ENCODE measurements at places on chromosomes 13 and 19.
A peak's percentile ranks its signal among the peaks of the same experiment; 100 is the strongest.

DNA sequence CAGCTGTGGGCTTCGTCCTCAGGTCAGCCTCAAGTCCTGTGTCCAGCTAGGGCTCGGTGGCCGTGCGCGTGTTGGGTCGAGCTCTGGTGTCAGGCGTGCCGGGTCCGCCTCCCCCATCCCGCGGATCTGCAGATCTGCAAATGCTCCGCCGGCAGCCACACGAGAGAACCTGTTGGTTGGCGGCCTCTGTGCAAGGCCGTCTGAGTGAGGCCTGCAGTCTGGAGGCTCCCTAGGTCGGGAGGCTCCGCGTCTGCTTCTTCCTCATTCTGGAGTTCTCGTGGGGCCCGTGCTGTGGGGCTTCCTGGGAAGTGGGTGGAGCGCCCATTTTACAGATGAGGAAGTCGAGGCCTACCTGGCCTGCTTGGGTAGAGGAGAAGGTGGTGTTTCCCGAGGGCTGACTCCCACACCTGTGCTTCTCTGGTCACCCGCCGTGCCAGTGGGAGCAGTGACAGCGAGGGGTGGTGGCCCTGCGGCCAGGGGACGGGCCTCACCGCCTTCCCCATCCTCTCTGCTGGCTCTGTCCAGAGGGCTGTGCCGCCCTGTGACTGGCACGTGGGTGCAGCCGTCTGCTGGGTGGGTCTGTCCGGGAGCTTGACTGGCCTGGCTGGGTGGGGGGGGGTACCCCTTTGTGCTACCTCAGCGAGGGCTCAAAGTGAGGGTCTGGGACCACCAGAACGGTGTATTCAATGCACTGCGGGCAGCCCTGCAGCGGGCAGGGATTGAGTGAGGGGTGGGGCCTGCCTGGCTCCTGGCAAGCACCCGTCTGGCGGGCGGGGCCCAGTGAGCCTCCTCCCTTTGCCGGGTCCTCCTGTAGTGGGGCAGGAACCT, 3.3 kb downstream of the CSNK1G2 start:
- peak; percentile 73 for DNase-seq

DNA sequence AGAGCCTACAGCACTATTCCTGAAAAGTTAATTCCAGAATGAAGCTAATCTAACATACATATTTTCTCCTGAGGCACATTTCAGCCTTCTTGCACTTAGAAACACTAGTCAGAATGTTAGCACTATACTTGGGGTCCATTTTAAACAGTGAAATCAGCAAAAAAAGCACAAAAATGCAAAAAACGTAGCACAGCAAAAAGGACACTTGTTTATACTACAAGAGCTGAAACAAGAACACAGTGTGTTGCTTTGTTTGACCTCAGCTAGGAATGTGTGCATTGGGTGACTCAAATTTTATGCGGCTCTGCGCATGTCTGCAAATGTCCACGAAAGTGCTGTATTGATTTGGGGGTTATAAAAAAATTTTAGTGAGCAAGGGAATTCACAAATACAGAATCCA, 226.2 kb downstream of the KCNRG start:
- no peak for DNase-seq

GRCh38 chr13:26993780-26994179, 177.8 kb downstream of the USP12 start:
- DNase-seq: no peak

DNA sequence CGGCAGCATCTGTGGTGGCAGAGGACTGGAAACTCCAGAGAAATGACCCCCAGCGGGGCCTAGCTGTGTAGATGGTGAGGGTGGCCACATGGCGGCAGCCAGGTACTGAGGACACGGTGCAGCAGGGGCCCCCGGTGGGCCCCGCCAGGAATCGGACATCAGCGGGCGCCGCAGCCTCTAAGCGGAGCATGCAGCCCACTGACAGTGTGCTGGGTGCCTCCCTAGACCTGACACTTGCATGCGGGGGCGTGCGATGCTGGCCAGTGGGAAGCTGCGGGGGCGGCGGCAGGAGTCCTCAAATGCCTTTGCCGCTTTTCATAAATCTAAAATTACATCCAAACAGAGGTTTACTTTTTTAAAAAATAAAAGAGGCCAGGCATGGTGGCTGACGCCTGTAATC, 16.1 kb downstream of the ADAT3 start:
- no peak for DNase-seq

GRCh38 chr19:45298264-45298663, 24.4 kb downstream of the CKM start:
- DNase-seq: no peak

GRCh38 chr13:24625331-24625731, 54.9 kb upstream of the ATP12A start:
- peak; percentile 14 for DNase-seq

GRCh38 chr19:29540114-29540513, 14.3 kb downstream of the VSTM2B start:
- no peak for DNase-seq

- DNase-seq: no peak
Observed at GRCh38 chr13:31625115-31625514, 114.2 kb upstream of the RXFP2 start.

DNA sequence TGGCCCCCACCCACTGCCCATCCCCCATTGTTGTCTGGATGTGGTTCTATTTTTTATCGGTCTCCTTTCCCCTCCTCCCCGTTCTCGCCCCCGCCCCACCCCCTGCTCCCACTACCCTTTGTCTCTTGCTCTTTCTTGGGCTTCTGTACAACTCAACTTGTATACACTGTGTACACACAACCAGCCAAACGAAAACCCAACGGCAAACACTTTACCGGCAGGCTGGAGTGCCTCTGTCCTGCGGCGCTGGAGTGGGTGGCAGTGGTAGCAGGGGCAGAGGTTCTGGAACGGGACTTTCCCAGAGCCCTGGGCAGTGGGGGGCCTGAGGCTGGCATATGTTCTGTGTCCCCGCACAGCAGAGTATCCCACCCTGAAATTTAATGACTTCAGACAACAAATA, 13.7 kb downstream of the RRAS start:
- no peak for DNase-seq

DNA sequence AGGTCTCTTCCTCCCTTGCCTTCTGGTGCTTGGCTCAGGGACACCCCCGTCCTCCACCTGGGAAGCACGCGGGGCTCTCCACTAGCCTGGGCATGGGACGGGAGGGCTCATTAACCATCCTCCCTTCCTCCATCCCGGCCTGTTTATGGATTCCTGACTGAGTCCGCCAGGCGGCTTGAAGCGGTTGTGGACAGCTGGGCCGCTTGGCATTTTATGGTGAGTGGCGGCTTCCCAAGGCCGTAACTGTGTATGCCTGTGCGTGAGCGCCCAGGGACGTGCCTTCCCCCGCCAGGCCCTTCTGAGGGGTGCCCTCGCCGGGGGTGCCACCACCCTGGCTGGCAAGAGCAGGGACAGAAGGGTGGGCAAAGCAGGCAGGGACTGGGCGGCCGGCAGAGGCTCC, 202.8 kb downstream of the URI1 start:
- no peak for DNase-seq

GRCh38 chr13:27126859-27127258, 44.8 kb downstream of the USP12 start:
- DNase-seq: peak; percentile 25

GRCh38 chr19:17946965-17947784, 14.4 kb downstream of the CCDC124 start:
- DNase-seq: no peak

- no peak for DNase-seq
Observed at GRCh38 chr19:47350630-47351029, 1.5 kb downstream of the DHX34 start.

GRCh38 chr19:5828661-5829566, 10.6 kb downstream of the FUT6 start:
- DNase-seq: no peak

DNA sequence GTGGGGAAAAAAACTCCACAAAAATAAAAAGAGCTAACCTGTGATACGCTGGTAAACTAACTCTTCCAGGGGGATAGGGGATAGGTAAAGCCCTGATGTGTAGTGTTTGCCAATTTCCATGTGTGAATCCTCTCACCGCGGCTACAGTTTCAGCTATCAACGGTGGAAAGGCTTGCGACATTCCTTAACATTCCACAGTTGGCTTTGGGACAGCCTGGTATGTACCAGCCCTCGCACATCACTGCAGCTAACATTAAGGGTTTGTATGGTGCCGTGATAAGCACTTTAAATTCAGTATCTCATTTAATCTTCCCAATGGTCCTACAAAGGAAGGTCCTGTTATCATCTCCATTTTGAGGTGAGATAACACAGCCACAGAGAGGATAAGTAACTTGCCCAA, 112.4 kb downstream of the KATNAL1 start:
- DNase-seq: no peak

Measured in suppressor macrophage (primary cell).